Fibroblast of skin of left quadriceps (primary cell): ENCODE measurements at places on chromosomes 7 and 10.

- no peak for DNase-seq
These were observed 218.7 kb downstream of the SNX10 start for GRCh38 chr7:26510231-26510957.

DNA sequence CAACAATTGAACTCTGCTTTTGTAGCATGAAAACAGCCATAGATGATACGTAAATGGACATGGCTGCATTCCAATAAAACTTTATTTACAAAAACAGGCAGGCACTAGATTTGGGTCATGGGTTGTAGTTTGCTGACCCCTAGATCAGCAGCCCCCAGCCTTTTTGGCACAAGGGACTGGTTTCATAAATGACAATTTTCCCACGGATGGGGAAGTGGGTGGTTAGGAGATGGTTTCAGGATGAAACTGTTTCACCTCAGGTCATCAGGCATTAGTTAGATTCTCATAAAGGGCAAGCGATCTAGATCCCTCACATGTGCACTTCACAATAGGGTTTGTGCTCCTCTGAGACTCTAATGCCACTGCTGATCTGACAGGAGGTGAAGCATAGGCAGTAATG lies 16.5 kb upstream of the ANK3 start:
- DNase-seq: no peak

GRCh38 chr10:72254813-72255568 lies 18.7 kb upstream of the DDIT4 start:
- DNase-seq: no peak

GRCh38 chr7:112206991-112207592 lies 597 bp downstream of the ZNF277 start:
- no peak for DNase-seq

GRCh38 chr7:158125721-158126120 lies 461.9 kb downstream of the PTPRN2 start:
- DNase-seq: no peak

- no peak for DNase-seq
These were observed 2.1 kb downstream of the CASD1 start for GRCh38 chr7:94511718-94512117.

- peak; percentile 32 for DNase-seq
These were observed 39.2 kb upstream of the PPP1R3C start for GRCh38 chr10:91672021-91672608.

DNA sequence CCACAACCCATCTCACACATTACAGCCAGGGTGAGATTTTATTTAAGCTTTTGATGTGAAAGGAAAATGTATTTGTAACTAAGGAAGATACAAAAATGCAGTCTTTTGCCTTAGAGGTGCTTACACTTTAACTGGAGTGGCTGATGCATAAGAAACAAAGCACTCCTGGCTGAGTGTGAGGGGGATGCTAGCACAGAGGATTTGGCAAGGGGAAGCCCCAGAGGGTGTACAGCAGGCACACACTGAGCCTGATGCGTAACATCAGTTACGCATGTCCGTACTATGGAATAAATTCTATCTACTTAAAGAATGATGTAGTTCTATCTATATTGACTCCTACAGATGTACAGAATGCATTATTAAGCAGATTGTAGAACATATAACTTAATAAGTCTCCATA lies 17.8 kb downstream of the GIMAP8 start:
- no peak for DNase-seq

- DNase-seq: no peak
These were observed 81.3 kb downstream of the OSBPL3 start for GRCh38 chr7:24898691-24899090.
